Glutamatergic neuron (in vitro differentiated cells): ENCODE measurements at places on chromosomes 11 and 22. TPM values are rescaled to one million over a fixed set of nuclear protein-coding genes. Genes with fewer than 3 reads are reported as not detected.

FERMT3 gene
- 2.0 TPM for total RNA-seq

DNA sequence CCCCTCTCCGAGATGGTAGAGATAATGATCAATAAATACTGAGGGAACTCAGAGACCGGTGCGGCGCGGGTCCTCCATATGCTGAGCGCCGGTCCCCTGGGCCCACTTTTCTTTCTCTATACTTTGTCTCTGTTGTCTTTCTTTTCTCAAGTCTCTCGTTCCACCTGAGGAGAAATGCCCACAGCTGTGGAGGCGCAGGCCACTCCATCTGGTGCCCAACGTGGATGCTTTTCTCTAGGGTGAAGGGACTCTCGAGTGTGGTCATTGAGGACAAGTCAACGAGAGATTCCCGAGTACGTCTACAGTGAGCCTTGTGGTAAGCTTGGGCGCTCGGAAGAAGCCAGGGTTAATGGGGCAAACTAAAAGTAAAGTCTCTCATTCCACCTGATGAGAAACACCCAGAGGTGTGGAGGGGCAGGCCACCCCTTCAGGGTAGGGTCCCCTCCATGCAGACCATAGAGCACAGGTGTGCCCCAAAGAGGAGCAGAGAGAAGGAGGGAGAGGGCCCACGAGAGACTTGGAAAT, 43.2 kb downstream of the IGLL1 start:
- peak overlapping the region; percentile 76 for H3K4me3 ChIP-seq
- DNase-seq, result no peak
- no peaks in the 10 kb centered on the region for H3K36me3 ChIP-seq
- peaks cover 37% of the 10 kb centered on the region for H3K4me1 ChIP-seq
- H3K27ac ChIP-seq, result peak overlapping the region; percentile 76

GRCh38 chr11:45436118-45436517, 150.0 kb upstream of the SYT13 start:
- peaks cover 21% of the 10 kb centered on the region for H3K36me3 ChIP-seq
- no peak overlapping the region for H3K27ac ChIP-seq
- DNase-seq, result no peak
- peaks cover 8% of the 10 kb centered on the region for H3K27me3 ChIP-seq

ATL3 gene
- 9.4 TPM for total RNA-seq

PGA3 gene
- total RNA-seq, result not detected

GRCh38 chr11:117070016-117070415, 28.2 kb downstream of the SIK3 start:
- H3K4me3 ChIP-seq, result no peak overlapping the region
- H3K36me3 ChIP-seq, result no peaks in the 10 kb centered on the region
- no peak overlapping the region for H3K27ac ChIP-seq
- no peak for DNase-seq
- H3K27me3 ChIP-seq, result no peaks in the 10 kb centered on the region
- no peaks in the 10 kb centered on the region for H3K4me1 ChIP-seq

DNA sequence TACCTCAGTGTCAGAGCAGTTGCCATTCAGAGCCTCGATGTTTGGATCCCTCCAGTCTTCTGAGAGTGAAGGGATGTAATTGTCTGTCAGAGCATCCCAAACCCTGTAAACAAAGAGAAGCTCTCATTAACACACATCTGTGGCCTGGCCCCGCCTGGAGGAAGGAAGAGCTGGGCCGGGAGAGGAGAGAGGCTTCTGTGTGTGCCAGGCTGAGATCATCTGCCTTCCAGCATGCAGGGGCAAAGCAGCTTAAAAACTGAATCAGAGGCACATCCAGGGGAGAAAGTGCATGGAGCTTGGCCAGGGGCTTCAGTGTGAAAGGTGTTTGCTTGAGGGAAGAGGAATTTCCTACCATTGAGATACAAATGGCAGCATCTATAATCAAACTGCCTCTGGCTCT, 14.5 kb downstream of the FEZ1 start:
- no peak overlapping the region for H3K4me3 ChIP-seq
- DNase-seq, result peak; percentile 27
- H3K27me3 ChIP-seq, result peaks cover 3% of the 10 kb centered on the region
- peaks cover 11% of the 10 kb centered on the region for H3K4me1 ChIP-seq
- H3K27ac ChIP-seq, result peak overlapping the region; percentile 77
- no peaks in the 10 kb centered on the region for H3K36me3 ChIP-seq

DNA sequence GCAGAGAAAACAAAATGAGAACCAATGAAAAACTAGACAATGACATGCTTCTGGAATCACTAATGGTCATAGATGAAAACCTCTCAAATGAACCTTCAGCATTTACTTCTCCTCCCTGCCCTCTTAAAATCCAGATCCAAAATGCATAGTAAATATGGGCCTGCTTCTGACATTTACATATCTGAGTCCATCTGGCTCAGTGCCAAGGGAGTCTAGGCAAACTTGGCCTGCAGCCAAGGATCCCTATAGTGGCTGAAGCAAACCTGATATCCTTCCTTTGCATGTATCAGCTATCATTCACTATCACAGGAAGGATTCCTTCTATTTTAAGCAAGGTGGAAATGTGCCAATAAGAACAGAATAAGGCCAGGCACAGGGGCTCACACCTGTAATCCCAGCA, 104.8 kb downstream of the C11orf58 start:
- H3K27me3 ChIP-seq, result peaks cover 4% of the 10 kb centered on the region
- no peak overlapping the region for H3K27ac ChIP-seq
- DNase-seq, result no peak
- no peaks in the 10 kb centered on the region for H3K4me1 ChIP-seq
- no peak overlapping the region for H3K4me3 ChIP-seq

DNA sequence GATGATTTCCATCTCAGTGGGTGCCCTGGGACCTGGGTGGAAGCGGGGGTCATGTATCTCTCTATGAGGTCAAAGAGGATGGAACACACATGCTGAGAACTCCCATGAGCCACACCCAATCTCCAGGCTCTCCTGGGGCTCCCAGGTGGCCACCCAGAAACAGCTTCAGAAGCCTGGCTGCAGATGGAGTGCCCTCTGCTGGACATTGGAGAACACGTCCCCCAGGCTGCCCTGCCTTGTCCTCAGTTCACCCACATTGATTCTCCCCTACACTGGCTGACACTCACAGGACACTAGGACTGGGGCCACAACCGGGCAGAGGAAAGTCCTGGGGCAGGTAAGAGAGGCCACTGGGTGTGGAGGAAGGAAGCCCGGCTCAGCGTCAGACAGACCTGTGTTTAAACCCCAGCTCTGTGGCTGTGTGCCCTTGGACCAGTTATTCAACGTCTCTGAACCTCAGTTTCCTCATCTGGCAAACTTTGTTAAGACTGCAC, 4.5 kb upstream of the NOL12 start:
- H3K27me3 ChIP-seq, result peaks cover 5% of the 10 kb centered on the region
- H3K27ac ChIP-seq, result no peak overlapping the region
- peak; percentile 74 for DNase-seq
- no peak overlapping the region for H3K4me3 ChIP-seq
- H3K4me1 ChIP-seq, result peaks cover 3% of the 10 kb centered on the region
